ENCODE measurements at places on chromosomes 1 and 21.

GRCh38 chr1:201146626-201147390 lies 7.5 kb downstream of the TMEM9 start:
- no peak overlapping the region for H3K27ac ChIP-seq
- H3K4me1 ChIP-seq = no peaks in the 10 kb centered on the region
- no peak for DNase-seq
- no peaks in the 10 kb centered on the region for H3K27me3 ChIP-seq
- peaks cover 88% of the 10 kb centered on the region for H3K36me3 ChIP-seq

DNA sequence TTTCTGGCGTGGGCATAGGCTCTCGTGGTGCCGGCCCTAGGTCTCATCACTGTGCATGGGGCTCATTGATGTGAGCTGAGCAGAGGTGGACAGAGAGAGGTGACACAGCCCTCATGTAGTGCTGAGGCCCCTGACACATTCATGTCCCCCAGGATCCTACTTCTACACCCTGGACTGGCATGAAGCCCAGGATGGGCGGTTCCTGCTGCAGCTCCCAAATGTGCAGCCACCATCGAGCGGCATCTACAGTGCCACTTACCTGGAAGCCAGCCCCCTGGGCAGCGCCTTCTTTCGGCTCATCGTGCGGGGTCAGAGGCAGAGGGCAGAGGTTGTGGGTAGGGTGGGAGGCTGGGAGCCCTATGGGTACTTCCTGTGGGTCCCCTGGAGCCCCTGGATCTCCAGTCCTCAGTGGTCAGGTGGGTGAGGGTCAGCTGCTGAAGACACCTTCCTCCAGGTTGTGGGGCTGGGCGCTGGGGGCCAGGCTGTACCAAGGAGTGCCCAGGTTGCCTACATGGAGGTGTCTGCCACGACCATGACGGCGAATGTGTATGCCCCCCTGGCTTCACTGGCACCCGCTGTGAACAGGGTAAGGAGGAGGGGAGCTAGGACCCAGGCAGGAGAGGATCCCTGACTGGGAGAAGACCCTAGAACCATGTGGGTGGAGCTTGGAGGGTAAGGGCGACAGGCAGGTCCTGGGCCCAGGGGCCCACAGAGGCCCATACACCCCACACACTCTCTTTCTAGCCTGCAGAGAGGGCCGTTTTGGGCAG lies 6.1 kb downstream of the TIE1 start:
- H3K27ac ChIP-seq = no peak overlapping the region
- H3K4me3 ChIP-seq = no peak overlapping the region
- H3K27me3 ChIP-seq = no peaks in the 10 kb centered on the region
- DNase-seq = no peak
- peaks cover 17% of the 10 kb centered on the region for H3K4me1 ChIP-seq
- H3K36me3 ChIP-seq = peaks cover 9% of the 10 kb centered on the region

DNA sequence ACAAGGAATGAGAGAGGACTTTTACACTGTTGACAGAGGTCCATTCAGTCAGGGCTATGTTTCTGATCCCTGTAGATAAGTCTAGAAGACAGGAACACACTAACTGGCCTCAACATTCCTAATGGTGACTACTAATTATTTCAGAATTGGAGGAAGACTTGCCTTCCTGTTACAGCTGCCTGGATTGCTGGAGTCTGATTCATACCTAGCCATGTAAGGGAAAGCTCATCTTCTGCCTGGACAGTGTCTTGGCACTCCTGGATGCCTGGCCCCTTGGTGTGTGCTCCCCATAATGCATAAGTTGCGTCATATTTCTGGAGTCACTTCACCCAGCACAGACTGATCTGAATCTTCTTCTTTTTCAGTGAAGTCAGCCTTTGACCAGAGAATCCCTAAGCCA lies 326.0 kb upstream of the RUNX1 start:
- H3K27me3 ChIP-seq = no peaks in the 10 kb centered on the region
- H3K4me1 ChIP-seq = no peaks in the 10 kb centered on the region
- DNase-seq = no peak
- no peak overlapping the region for H3K4me3 ChIP-seq
- no peaks in the 10 kb centered on the region for H3K36me3 ChIP-seq

- H3K36me3 ChIP-seq = no peaks in the 10 kb centered on the region
- H3K27ac ChIP-seq = no peak overlapping the region
- no peak overlapping the region for H3K4me3 ChIP-seq
These were observed 41.0 kb upstream of the MUTYH start for GRCh38 chr1:45381243-45381642.

DNA sequence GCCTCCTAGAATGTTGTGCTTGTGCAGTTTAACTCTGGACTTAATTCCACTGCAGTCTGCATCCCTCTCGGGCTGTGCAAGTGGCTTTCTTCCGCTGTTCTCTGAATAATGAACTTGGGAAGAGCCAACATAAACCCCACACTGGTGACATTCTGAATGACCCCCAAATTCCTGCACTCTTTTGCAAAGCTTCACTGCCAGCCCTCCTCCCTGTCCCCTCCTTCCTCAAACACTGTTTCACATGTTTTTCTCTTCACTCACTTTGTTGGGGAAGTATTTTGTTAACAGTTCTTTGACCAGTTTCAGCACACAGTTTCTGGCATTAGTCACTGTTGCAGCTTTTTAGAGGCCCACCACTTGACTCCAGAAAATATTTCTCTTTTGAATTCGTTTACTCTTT lies 39.7 kb downstream of the GNG12 start:
- H3K27ac ChIP-seq = no peak overlapping the region
- no peak for DNase-seq
- no peak overlapping the region for H3K4me3 ChIP-seq
- H3K4me1 ChIP-seq = peaks cover 29% of the 10 kb centered on the region
- H3K27me3 ChIP-seq = no peaks in the 10 kb centered on the region

DNA sequence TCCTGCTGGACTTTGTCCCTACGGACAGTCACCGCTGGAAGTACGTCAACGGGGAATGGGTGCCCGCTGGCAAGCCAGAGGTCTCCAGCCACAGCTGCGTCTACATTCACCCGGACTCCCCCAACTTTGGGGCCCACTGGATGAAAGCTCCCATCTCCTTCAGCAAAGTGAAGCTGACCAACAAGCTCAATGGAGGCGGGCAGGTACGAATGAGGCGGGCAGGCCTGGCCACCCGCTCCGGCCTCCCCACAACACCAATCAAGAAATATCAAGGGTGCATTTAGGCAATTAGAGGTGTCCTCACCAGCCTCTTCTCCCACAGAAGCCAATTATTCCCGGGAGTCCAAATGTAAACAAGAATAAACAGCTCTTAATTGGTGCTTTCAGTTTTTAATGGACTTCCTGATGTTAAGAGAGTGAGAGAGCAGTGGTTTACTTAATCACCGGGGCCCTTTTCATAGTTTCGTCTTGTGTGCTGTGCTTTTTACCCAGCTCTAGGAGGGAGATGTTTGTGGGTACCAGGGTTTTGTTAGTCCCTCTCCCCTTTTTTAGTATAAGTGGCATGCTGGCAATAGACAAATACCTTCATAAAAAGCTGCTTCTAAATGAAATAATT lies 10.7 kb downstream of the TBX19 start:
- H3K4me3 ChIP-seq = no peak overlapping the region
- no peak for DNase-seq
- H3K27me3 ChIP-seq = no peaks in the 10 kb centered on the region
- no peaks in the 10 kb centered on the region for H3K4me1 ChIP-seq
- no peaks in the 10 kb centered on the region for H3K36me3 ChIP-seq
- no peak overlapping the region for H3K27ac ChIP-seq

GRCh38 chr21:38965910-38966504 lies 160.3 kb downstream of the ETS2 start:
- no peak overlapping the region for H3K4me3 ChIP-seq
- H3K27me3 ChIP-seq = no peaks in the 10 kb centered on the region
- no peak for DNase-seq
- H3K36me3 ChIP-seq = no peaks in the 10 kb centered on the region
- H3K4me1 ChIP-seq = no peaks in the 10 kb centered on the region

Measured in heart left ventricle (tissue), 16 donors.